ENCODE measurements at places on chromosomes 11 and 22. TPM values are rescaled to one million over a fixed set of nuclear protein-coding genes. Genes with fewer than 3 reads are reported as not detected.

ARHGAP32 gene
- 40.0 TPM for total RNA-seq

C11orf21 gene
- 0.42 TPM for total RNA-seq

CCDC116 gene
- total RNA-seq = 0.53 TPM

MUC6 gene
- not detected for total RNA-seq

CLNS1A gene
- total RNA-seq = 187 TPM

MACROD1 gene
- 9.8 TPM for total RNA-seq

POU2F3 gene
- 0.58 TPM for total RNA-seq

OR56A5 gene
- not detected for total RNA-seq

C11orf52 gene
- 2.7 TPM for total RNA-seq

SYT9 gene
- 2.6 TPM for total RNA-seq

SERPIND1 gene
- 0.16 TPM for total RNA-seq

TBX10 gene
- total RNA-seq = not detected

NRIP3 gene
- 3.1 TPM for total RNA-seq

Measured in urinary bladder (tissue), 4 donors.